GM12878 (cell line): ENCODE measurements at places on chromosomes 3 and 15.

DNA sequence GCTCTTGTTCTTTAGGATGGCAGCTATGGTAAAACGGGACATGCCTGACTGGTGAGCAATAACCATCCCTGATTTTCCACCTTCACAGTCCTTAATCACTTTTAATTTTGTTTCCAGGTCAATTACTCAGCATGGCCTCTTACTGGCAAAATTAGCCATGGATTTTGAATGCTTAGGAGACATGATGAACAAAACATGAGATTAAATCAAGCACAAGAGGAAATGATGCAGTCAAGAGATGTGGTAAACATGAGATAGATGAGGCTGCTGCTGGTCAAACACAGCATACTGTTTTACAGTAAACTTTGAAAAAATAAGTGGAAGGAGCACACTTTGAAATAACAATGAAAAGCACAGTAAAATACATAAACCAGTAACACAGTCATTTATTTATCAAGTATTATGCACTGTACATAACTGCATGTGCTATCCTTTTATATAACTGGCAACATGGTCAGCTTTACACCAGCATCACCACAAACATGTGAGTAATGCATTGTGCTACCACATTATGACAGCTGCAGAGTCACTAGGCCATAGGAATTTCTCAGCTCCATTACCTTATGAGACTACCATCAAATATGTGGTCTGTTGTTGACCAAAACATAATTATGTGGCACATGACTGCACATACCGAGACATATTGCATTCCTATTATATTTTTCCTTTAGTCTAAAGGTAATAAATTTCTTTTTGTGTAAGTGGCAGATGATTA is 30.1 kb upstream of the ZNF502 start:
- no peak for DNase-seq
- no peaks in the 10 kb centered on the region for H3K36me3 ChIP-seq
- no peak overlapping the region for H3K27ac ChIP-seq
- H3K4me1 ChIP-seq = no peaks in the 10 kb centered on the region
- no peak overlapping the region for H3K4me3 ChIP-seq
- no peaks in the 10 kb centered on the region for H3K27me3 ChIP-seq

DNA sequence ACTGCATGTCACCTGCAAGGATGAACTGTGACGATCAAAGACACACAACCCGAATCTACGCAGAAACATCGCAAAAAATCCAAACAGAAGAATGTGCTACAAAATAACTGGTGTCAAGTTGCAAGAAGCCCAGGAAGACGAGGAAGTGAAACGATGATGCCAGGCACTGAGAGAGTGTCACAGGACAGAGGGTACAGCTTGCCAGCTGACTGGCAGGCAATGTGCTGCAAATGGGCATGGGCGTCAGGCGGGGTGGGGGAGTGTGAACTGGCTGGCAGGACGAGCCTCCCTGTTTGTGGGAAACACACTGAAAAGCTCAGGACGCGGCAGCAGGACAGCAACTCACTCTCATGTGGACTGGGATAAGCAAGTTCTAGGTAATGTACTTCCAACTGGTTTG is 28.9 kb upstream of the OCA2 start:
- H3K4me3 ChIP-seq = no peak overlapping the region
- DNase-seq = no peak
- no peak overlapping the region for H3K27ac ChIP-seq
- H3K4me1 ChIP-seq = no peaks in the 10 kb centered on the region
- peaks cover 20% of the 10 kb centered on the region for H3K36me3 ChIP-seq

DNA sequence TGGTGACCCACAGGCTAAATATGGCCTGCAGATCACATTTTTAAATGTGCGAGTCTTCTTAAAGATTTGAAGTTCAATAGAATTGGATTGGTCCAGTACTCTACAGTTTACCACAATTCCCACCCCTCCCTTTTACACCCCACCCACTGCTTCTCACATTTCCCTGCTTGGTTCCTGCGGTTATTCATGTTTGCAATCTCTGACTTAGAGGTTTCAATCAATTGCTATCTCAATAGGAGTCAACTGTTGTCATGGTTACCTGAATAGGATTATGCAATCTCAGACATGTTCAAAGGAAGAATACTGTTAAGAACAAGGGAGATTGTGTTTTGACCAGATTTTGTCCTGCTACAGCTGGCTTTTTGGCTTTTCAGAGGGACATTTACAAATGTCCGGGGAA is 4.9 kb upstream of the C3orf49 start:
- no peaks in the 10 kb centered on the region for H3K36me3 ChIP-seq
- no peaks in the 10 kb centered on the region for H3K27me3 ChIP-seq
- no peak overlapping the region for H3K27ac ChIP-seq
- no peak for DNase-seq
- no peaks in the 10 kb centered on the region for H3K4me1 ChIP-seq
- H3K4me3 ChIP-seq = no peak overlapping the region

GRCh38 chr3:189275852-189276251 is 104.1 kb downstream of the TPRG1 start:
- H3K27ac ChIP-seq = no peak overlapping the region
- no peak overlapping the region for H3K4me3 ChIP-seq
- no peaks in the 10 kb centered on the region for H3K27me3 ChIP-seq
- DNase-seq = no peak

GRCh38 chr3:175606650-175607318 is 747.6 kb downstream of the NAALADL2 start:
- H3K4me3 ChIP-seq = no peak overlapping the region
- no peaks in the 10 kb centered on the region for H3K27me3 ChIP-seq
- no peaks in the 10 kb centered on the region for H3K4me1 ChIP-seq
- no peak overlapping the region for H3K27ac ChIP-seq
- DNase-seq = no peak
- H3K36me3 ChIP-seq = no peaks in the 10 kb centered on the region

DNA sequence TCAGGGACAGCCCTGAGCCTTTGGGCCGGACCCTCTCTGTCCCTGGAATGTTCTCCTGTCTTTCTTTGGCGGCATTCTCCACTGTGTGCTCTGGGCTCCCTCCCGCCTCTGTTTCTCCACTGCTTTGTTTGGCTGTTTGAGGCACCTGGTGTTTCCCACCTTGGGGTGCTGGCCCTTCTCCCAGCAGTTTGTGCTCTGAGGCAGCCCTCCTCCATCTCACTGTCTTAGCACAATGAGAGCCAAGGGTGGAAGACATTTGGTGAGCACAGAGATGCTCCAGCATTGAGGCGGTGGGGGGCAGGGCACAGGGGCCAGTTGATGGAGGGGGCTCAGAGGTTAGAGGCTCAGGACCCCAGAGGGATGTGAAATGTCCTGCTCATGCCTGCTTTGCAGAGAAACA is 54.3 kb downstream of the RASGRF1 start:
- no peak overlapping the region for H3K27ac ChIP-seq
- H3K36me3 ChIP-seq = no peaks in the 10 kb centered on the region
- no peak overlapping the region for H3K4me3 ChIP-seq
- H3K4me1 ChIP-seq = peaks cover 10% of the 10 kb centered on the region
- DNase-seq = no peak

DNA sequence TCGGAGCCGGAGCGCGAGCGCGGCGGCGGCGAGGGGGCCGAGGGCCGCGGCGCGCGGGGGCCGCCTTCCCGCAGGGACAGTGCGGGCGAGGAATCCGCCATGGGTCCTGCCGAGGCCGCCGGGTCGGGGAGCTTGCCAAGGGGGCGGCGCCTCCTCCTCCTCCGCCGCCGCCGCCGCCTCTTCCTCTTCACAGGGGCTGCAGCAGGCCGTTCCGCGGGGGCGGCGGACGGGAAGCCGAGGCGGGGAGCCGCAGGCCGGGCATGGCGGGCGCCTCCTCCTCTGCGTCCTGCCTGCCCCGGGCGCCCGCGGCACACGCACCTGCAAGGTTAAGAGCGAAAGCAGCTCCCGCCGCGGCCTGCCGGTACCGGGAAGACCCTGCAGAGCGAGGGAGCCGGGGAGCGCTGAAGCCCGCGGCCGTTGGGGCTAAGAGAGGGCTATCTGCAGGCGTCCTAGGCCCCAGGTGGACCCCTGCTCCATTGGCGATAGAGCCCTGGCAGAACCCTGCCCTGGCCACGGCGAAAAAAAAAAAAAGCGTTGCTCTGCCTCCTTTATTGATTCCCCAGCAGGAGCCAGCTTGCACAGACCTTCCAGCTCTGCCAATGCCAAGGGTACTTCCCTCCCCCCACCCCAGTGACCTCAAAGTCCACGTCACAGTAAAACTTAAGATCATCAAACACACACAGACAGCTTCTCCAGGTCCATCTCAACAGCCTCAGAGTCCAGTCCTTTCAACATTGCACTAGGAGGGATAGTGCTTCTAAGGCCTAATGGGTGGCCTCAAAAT is at the start of gene LYSMD2:
TSS of gene LYSMD2 (minus strand) at position 134 of the 784 bp plus-strand sequence. CDS start at position 101, 33 bp downstream.
- H3K27ac ChIP-seq = peak within 1 kb of the TSS; percentile 94
- H3K36me3 ChIP-seq = no peaks in the 10 kb centered on the region
- peaks cover 22% of the 10 kb centered on the region for H3K4me1 ChIP-seq
- no peak for DNase-seq
- peak within 1 kb of the TSS; percentile 77 for H3K4me3 ChIP-seq
- no peaks in the 10 kb centered on the region for H3K27me3 ChIP-seq

DNA sequence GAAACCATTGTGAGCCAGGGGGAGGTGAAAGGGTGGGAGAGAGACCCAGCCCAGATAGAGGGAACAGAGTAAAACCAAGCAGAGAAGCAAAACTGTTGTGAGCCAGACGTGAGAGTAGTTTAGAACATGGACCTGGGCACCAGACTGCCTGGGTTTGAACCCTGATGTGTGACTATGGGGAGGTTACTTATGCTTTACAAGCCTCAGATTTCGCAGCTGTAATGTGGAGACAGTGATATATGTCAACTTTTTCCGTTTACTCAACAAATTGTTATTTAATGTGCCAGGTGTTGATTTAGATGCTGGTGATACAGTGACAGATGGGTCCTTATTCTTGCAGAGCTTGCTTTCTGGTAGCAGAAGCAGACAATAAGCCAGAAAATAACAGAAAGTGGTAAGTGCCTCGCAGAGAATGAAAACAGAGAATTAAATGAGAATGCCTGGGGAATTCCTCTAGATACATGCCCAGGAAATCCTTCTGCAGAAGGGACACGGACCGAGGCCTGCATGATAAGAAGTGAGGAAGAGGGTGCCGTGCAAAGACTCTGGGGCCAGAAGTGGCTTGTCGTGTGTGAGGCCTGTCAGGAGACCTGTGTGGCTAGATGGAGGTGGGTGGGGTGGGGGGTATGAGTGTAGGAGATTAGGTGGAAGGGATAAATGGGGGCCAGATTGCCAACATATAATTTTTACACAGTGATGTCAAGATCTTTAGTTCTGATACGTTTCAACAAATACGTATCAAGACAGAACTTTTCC is 15.0 kb downstream of the KAT2B start:
- no peak overlapping the region for H3K27ac ChIP-seq
- no peak for DNase-seq
- peaks cover 21% of the 10 kb centered on the region for H3K4me1 ChIP-seq

- H3K27me3 ChIP-seq = peaks cover 2% of the 10 kb centered on the region
- H3K4me3 ChIP-seq = no peak overlapping the region
- H3K27ac ChIP-seq = no peak overlapping the region
Measured at GRCh38 chr3:194081826-194082225, 54.1 kb upstream of the HES1 start.

DNA sequence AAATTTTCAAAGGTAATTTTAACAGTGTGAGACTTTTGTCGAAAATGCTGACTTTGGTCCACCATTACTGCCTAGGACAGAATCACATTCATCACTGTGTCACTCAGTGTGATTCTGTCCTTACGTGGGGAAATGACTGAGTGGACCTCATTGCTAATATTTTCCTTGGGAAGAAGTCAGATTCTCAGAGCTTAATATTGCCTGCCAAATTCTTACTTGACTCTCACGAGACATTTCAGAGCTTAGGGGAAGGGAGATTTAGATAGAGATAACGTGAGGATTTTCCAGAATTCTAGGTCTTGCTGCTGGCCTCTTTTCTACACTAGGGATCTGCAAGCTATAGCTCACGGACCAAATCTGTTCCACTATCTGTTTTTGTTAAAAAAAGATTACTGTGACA is 270.4 kb downstream of the SUCLG2 start:
- H3K36me3 ChIP-seq = no peaks in the 10 kb centered on the region
- H3K27me3 ChIP-seq = no peaks in the 10 kb centered on the region
- no peak for DNase-seq
- no peaks in the 10 kb centered on the region for H3K4me1 ChIP-seq

- no peak for DNase-seq
- H3K27ac ChIP-seq = no peak overlapping the region
- H3K4me1 ChIP-seq = no peaks in the 10 kb centered on the region
- no peaks in the 10 kb centered on the region for H3K27me3 ChIP-seq
- no peaks in the 10 kb centered on the region for H3K36me3 ChIP-seq
Measured at GRCh38 chr3:1444195-1444594, 351.4 kb downstream of the CNTN6 start.

GRCh38 chr15:70328679-70329115 is 231.0 kb upstream of the TLE3 start:
- no peaks in the 10 kb centered on the region for H3K27me3 ChIP-seq
- no peak overlapping the region for H3K27ac ChIP-seq
- H3K36me3 ChIP-seq = no peaks in the 10 kb centered on the region

DNA sequence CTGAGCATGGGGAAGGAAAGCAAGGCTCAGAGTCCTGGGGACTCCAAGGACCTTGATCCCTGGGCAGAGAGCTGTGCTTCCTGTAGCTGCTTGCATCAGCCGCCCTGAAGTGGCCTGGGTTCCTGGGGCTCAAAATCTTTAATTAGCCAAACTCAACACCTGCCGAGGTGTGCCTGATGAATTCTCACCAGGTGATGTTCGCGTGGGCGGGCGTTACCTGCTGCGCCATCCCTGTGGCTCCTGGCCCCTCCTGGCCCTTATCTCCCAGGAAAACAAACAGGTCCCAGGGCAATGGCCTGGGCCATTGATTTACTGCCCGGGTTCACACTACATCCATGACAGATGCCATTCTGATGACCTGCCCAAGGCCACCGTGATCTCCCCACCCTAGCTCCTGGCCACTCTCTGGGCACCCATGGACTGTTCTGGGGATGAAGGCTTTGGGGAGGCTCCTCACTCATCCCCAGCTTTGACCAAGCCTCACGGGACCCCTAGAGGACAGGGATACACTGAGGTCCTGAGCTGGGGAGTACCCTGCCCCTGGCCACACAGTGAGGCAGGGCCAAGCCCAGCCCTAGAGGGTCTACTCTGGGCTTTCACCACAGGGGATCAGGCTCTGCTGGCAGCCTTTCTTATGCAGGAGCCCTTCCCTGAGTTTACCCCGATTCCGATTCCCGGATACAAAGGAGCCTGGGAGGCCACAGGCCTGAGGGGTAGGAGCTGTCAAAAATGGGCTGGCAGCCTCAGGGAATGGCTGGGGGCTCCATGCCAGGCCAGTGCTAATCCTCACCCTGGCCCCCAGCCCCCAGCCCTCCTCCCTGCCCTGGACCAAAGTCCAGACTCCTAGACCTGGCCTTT is 5.7 kb downstream of the SLC38A3 start:
- DNase-seq = no peak
- no peaks in the 10 kb centered on the region for H3K36me3 ChIP-seq
- no peaks in the 10 kb centered on the region for H3K4me1 ChIP-seq
- H3K27ac ChIP-seq = no peak overlapping the region

DNA sequence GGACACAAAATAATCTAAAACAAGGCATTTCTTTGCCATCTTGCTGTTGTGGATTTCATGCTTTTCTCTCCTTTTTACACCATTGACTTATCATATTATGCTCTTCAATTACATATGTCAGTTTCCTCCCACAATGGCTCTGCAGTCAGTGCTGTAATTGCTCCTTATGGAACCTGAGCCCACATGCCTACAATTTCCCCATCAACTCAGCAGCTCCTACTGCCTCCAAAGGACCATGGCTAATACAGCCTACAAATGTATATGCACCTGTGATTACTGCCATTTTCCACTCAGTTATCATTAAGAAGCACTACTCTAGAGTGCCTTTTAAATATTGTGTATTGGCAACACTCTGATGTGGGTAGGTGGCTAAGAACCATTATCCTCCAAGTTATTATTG is 30.8 kb downstream of the RTP4 start:
- H3K27me3 ChIP-seq = no peaks in the 10 kb centered on the region
- no peak for DNase-seq
- H3K4me1 ChIP-seq = no peaks in the 10 kb centered on the region
- no peaks in the 10 kb centered on the region for H3K36me3 ChIP-seq
